ENCODE measurements at places on chromosomes 1 and 21.

DNA sequence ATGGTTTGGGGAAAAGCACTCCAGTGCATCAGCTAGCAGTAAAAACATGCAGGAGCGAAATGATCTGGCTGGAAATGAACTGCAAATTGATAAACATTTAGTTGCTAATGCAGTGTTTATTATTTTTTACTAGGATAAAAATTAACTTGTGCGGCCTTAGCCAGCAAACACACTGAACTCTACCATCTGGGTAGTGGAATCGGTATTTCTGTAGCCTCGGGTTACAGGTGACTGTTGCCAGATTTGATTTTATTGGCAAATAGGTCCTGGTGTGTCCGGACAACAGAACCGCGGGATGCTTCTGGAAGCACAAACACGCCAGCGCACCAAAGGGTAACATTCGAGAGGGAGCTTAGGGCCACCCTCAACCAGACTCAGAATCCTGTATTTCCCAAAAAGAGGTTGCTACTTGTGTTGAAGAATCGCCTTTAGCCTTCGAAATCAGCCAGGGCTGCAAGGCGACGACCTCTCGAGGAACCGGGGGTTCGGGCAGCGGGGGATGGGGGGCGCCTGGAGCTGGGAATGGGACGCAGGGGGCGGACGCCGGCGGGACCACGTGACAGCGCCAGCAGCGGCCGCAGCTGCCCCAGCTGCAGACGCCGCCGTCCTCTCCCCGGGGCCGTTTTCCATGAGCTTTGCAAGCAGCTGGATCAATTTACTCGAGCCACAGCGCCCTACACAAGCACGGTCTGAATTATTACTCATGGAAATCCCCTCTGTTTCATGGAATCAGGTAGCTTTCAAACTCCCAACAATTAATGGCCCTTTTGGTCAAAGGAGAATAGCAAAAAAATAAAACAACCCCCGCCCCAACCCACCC, 158.8 kb downstream of the TOMM20 start:
- peak; percentile 38 for DNase-seq

GRCh38 chr1:236522937-236523703, 662 bp upstream of the LGALS8 start:
- DNase-seq, result no peak

DNA sequence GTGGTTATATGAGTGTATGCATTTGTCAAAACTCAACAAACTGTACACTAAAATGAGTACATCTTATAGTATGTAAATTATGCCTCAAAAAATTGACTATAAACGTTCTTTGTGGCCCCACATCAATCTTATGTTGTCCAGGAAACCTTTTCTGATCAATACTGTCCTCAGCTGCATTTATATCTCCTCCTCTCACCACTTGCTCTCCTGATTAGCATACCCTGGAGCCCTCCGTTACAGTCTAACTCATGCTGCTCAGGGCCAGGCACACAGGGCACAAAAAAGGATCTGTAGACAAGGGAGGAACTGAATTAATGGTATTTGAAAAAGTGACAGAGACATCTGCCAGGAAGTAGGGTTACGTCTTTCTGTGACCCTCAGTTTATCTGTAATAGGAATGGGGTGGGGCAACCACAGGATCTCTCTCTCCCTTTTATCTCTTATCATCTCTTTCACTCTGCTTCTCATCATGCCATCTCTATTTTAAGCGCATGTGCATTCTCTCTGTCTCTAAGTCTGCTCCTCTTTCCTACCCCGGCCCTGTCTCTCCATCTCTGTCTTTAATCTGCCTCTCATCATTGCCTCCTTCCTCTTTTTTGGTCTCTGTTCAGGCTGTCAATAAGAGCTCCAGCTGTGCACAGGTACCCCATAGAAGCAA, 7.0 kb upstream of the TAL1 start:
- DNase-seq, result no peak

- DNase-seq, result no peak
Measured at GRCh38 chr1:160377585-160378206, 10.8 kb downstream of the NHLH1 start.

- no peak for DNase-seq
Measured at GRCh38 chr1:11046270-11046566, 821 bp downstream of the MASP2 start.

DNA sequence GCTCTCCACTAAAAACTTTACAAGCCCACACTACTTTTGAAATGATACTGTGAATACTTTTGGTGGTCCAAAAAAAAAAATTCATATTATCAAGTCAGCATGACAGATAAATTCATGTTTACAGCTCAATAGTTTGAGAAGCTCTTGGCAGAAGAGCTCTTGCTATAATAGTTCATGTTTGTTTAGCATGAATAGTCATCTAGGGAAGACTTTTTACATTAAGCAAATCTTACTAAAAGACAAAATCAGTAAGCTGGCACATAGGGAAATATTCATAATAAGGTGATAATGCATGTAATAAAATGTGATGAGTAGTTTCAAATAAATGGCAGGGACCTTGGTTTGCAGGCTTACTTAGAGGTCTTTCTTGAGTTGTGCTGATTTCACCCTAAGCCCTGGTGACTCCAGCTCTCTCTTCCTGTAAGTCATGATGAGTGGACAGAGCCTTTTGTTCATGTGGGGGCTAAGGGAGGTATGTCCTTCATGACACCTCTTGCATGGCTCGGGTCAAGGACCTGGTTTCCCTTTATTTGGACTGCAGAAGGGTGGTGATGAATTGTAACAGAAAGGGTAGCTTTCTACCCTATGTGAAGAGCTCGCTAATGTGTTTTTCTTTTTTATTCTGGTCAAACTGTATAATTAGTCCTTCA, 166.7 kb downstream of the GABPA start:
- DNase-seq, result no peak

DNA sequence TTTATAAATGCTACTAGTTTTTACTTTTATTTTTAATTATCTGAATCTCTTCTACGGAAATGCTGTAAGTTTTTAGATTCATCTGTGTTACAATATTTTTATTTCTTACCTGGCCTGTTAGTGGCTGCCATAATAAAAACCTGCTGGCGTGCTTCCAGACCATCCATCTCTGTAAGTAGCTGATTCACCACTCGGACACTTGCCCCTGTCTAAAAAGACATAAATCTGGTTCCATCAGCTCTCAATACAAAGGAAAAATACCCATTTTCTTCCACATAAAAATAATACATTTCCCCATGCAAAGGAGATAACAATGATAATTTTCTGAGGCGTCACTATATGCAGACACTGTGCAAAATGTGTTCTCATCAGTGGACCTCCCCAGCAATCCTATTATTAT, 62.0 kb downstream of the NVL start:
- DNase-seq, result no peak

- DNase-seq, result no peak
Measured at GRCh38 chr21:41258617-41259016, 58.0 kb upstream of the FAM3B start.

DNA sequence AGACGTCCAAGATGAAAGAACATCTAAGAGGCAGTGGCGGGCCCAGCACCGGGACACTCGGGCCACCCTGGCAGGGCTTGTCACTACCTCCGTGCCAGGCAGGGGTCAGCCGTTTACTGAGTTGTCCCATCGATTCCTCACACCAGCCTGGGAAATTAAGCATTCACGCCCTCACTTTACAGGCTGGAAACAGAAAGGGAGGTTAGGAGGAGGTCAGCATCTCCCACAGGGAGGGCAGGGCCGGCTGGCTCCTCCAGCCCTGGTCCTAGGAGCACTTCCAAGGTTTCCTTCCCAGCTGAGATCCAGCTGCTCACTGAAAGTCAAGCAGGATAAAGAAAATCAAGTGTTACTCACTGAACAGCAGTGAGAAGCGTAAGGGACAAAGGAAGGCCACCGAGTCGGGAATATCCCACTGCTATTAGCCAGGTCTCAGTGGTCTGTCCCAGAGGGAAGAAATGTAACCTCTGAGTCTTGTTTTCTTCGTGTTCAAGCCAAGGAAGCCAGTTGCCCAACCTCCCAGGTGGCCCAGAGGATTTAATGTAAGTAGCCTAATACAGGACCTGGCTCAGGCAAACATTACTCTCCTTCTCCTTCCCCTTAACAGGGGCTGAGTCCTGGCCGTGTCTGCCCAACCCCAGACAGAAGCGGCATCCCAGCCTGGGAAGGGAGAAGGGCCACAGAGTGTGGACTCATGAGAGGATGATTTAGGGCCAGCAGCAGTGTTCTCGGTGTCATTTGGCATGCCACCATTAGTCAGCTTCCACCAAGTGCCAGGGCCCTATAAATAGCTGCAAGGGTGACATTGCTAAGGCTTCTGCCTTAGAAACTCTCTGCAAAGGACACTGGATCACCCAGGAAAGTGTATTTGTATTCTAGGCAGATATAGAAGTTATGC, 203.1 kb upstream of the GALNT2 start:
- DNase-seq, result no peak

DNA sequence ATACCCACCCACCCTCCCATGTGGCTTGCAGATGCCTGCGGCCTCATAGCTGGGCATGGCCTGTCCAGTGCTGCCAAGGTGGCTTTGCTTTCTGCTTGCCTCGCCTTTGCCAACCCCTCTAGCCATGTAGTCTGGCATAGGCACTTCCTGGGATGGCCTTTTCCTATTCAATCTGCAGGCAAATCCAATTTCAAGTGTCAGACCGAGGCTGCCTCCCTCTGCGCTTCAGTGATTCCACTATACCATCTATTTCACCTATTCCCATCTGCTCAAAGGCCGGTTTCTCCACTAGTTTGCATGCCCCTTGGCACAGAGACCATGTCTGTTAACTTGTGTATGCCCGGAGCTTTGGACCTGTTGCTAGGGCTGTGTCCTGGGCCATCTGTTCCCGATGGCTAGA, 3.8 kb upstream of the ZBTB21 start:
- no peak for DNase-seq

Measured in hypothalamus (tissue), 51 donors.